ENCODE measurements at places on chromosomes 6 and 20.

DNA sequence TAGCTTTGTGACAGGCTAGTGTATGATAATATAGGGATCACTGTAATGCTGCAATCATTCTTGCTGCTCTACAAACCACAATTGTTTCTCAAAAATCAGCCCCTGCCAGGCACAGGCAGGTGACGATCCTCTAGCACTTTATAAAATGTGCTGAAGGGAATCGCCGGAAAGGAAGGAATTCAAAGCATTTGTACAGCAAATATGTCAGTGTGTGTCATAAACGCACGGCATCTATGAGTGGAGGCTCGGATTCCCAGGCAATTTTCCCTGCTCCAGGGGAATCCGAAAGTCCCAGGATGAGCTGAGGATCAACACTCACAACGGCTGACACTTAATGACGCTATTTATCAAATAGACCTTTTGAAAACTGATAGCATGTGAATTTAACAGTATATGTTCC, 1.4 kb downstream of the PHACTR1 start:
- DNase-seq: peak; percentile 66

GRCh38 chr20:48571949-48572847, 255.6 kb downstream of the PREX1 start:
- DNase-seq: no peak

DNA sequence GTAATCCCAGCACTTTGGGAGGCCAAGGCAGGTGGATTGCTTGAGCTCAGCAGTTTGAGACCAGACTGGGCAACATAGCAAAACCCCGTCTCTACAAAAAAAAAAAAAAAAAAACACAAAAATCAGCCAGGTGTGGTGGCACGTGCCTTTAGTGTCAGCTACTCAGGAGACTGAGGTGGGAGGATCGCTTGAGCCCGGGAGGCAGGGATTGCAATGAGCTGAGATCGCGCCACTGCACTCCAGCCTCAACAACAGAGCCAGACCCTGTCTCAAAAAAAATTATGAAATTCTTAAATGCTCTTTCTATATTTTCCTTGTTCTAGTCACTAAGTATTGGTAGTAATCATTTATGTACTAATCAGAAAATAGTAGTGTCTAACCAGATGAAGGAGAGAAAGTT, 30.6 kb downstream of the SYTL3 start:
- DNase-seq: no peak

- DNase-seq: no peak
Measured at GRCh38 chr20:931401-931800, 15.3 kb upstream of the ANGPT4 start.

- no peak for DNase-seq
Measured at GRCh38 chr6:67467341-67467740, 1167.7 kb upstream of the ADGRB3 start.

DNA sequence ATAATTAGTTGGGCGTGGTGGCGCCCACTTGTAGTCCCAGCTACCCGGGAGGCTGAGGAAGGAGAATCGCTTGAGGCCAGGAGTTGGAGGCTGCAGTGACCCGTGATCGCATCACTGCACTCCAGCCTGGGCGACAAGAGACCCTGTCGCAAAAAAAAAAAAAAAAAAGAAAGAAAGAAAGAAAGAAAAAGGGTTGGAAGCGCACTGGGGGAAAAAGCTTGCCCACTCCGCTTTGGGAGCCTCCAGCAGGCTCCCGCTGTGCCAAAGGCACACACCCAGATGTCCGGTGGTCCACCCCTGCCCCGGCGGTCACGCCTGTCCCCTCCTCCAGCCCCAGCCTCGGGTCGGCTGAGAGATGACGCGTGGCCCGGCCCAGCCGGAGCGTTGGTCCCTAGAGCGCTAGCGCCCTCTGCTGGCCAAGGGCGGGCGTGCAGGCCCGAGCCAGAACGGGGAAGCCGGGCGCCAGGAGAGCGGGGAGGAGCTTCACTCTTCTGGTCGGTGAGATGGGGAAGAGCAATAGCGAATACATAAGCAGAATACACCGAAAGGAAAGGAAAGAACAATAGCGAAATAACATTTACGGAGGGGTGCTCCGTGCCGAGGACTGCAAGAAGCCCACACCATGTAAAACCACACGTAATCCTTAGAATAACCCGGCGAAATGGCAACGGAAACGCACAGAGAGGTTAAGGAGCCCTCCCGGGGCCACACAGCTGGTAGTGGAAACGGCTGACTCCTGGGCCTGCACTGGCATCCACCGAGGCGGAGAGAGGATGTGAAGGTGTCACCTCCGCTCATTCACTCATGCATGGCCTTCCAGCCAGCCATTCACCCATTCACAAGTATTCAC, 41.7 kb downstream of the UBE2V1 start:
- DNase-seq: peak; percentile 96

- no peak for DNase-seq
Measured at GRCh38 chr20:33113387-33113908, 34.0 kb downstream of the BPIFB4 start.

DNA sequence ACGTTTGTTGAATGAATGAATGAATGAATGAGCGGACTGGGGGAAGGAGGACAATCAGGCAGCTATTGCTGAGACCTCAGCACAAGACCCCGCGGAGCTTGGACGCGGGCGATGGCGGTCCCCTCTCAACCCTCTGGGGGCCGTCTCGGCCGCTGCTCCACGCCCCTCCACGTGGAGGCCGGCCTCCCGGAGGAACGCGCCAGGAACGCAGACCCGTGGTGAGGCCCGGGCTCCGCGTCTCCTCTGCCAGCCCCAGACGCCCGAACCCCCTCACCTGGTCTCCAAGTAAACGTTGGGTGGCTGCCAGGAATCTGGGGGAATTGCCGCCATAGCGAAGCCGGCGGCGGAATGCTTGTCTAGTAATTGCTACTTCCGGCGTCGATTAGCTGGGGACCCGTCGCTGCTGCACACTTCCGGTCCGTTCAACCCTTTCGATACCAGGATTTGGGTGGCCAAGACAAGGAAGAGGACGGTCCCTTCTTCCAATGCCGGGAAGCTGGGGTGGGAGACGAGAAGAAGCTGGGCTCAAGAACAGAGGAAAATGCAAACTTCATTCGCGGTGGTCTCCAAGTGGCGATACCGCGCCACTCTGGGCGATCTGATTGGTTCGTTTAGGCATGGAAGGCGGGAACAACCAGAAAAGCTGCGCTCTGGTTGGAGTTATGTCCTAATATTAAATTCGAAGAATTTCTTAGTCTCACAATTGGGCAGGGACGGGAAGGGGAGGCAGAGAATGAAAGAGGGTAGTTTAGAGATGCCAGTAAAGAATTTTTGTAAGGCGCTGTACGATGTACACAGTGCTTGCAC, at the start of gene PPIL1:
TSS of gene PPIL1 (minus strand) at position 361 of the 807 bp plus-strand sequence. CDS start at position 330, 31 bp downstream.
- peak; percentile 94 for DNase-seq

DNA sequence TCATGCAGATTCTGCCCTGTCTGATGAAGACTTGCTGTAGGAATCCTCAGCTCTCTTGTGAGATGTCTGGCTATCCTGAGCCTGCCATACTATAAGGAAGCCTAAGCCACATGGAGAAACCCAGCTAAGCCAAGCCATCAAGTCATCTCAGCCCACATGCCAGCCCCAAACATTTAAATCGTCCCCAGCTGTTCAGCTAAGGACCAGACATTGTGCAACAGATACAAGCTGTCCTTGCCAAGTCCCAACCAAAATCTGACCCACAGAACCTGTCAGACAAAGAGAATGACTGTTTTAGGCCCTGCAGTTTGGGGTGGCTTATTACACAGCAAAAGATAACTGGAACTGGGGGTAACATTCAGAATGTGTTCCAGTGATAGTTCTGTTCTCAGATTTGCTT, 36.8 kb upstream of the FOXC1 start:
- DNase-seq: no peak

GRCh38 chr20:36917943-36918342, 33.6 kb downstream of the SAMHD1 start:
- DNase-seq: no peak

DNA sequence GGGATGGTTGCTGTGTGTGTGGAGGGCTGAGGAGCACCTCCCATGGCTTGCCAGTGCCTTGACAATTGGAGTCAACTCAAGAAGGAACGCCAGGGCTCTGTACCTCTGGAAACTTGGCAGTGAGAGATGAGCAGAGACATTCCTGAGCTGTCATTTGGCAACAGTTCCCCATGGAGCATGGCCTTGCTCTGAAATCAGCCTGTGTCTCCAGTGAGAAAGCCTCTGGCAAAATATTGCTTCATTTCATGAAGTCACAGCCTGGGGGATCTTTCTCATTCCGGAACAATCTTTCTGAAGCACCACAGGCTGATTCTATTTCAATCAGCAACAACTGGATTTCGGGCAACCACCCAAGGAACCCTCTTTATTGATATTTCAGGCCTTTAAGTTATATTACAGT, 52.2 kb upstream of the FNDC1 start:
- DNase-seq: peak; percentile 76

- DNase-seq: peak; percentile 58
Measured at GRCh38 chr20:19758501-19759331, 658 bp downstream of the RIN2 start.

- no peak for DNase-seq
Measured at GRCh38 chr20:31237763-31238162, 19.7 kb upstream of the DEFB115 start.

DNA sequence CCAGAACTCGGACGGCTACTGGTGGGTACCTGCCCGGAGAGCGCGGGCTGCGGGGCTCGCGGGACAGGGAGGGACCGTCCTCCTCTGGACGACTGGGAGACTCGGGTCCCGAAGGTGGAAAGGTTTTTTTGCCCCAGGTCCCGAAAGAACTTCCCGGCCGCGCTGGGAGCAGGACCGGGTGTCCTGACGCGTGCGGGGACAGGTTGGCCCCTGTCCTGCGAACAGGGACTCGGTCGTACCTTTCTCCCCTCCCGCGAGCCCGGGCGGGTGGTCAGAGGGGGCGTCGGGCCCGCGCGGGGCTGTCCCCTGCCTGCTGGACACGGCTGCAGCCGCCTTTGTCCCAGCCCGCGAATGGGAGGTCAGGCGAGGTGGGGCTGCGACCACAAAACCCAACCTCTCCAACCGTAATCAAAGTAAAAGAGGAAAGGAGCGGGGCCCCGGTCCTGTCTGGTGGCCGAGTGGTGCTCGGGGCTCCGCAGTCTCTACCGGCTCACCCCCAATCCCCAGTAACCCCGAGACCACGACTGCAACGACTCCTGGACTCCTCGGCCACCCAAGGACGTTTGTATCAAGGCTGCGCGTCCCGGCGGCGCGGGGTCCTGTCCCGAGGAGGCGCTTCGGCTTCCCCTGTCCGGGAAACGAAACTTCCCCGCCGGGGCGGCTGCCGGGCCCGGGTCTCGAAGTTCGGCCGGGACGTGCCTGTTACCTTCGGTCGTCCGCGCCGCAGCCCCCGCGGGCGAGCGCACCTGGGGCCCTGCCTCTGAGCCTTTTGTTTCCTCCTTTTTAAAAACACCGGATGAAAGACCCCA, 798 bp downstream of the DSP start:
- DNase-seq: peak; percentile 49

GRCh38 chr6:106908386-106908840, 66.1 kb downstream of the CD24 start:
- DNase-seq: no peak

GRCh38 chr6:40540790-40541189, 46.4 kb downstream of the LRFN2 start:
- no peak for DNase-seq

DNA sequence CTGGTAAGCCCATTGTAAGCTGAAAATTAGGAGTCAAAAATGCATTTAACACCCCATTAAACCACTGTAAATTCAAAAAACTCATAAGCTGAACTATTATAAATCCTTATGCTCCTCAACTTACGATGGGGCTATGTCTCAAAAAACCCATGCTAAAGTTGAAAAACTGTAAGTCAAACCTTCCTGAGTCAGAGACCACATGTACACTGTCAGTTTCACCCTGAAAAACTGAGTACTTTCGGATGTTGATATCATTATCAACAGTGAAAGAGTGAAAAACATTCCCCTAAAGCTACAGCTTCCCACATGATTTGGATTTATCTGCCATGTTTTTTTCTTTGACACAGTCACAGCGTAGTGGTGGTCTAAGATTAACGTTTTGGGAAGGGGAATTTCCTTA, 14.2 kb downstream of the RAB23 start:
- DNase-seq: no peak

GRCh38 chr6:18323935-18324705, 59.8 kb upstream of the DEK start:
- DNase-seq: peak; percentile 72

GRCh38 chr6:26354162-26354561, 10.8 kb upstream of the BTN3A2 start:
- DNase-seq: no peak

GRCh38 chr20:38211200-38212097, 46.4 kb upstream of the TGM2 start:
- DNase-seq: no peak

- no peak for DNase-seq
Measured at GRCh38 chr6:169370054-169370453, 116.4 kb upstream of the THBS2 start.

- no peak for DNase-seq
Measured at GRCh38 chr6:1416191-1416760, 26.9 kb downstream of the FOXF2 start.

GRCh38 chr20:51481341-51481914, 61.1 kb downstream of the NFATC2 start:
- no peak for DNase-seq

GRCh38 chr6:161546632-161547031, 272.8 kb upstream of the AGPAT4 start:
- DNase-seq: no peak

DNA sequence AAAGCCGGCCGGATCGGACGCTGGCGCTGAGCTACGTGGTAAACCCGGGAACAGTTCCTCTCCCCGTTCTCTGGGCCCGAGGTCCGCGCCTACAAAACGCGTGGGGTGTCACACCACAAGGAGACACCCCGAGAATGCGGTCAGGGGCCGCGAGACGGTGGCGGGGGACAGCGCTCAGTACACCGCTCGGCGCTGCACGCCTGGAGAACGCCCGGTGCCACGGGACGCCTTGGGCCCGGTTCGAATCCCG, 670 bp downstream of the NCOA5 start:
- DNase-seq: peak; percentile 64

DNA sequence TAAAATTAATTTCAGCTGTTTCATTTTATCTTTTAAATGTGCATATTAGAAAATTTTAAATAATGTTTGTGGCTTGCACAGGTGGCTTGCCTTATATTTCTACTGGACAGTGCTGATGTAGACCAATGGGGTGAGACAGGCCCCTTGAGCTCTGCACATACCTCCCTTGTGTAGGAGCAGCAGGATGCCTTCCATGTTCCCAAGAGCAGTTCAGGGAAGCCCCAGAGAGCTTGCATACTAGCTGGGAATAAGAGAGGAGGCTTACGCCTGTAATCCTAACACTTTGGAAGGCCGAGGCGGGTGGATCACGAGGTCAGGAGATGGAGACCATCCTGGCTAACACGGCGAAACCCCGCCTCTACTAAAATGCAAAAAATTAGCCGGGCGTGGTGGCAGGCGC, 61.4 kb downstream of the RFPL4B start:
- DNase-seq: no peak

DNA sequence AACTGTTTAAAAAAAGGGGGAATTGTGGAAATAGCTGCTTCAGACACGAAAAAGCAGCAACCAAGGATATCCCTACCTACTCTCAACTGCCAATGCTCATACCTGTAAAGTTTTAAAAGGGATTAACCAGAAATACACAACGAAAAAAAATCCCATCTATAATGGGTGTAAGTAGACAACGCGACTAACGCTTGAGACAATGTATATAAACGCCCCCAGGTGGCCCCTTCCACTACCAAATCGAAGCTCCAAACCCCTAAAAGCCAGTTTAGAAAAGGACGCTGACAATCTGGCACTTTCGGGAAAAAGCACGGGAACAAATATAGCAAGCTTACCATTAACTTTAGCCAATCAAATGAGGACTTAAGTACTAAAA, 94.5 kb upstream of the BTN3A2 start:
- no peak for DNase-seq

- no peak for DNase-seq
Measured at GRCh38 chr20:48984575-48985219, 61.4 kb upstream of the CSE1L start.
